Mucosa of gallbladder (tissue), 1 donor: ENCODE measurements at places on chromosomes 6 and 20.

GRCh38 chr6:53795702-53796450, 1.1 kb downstream of the LRRC1 start:
- DNase-seq = peak; percentile 23

DNA sequence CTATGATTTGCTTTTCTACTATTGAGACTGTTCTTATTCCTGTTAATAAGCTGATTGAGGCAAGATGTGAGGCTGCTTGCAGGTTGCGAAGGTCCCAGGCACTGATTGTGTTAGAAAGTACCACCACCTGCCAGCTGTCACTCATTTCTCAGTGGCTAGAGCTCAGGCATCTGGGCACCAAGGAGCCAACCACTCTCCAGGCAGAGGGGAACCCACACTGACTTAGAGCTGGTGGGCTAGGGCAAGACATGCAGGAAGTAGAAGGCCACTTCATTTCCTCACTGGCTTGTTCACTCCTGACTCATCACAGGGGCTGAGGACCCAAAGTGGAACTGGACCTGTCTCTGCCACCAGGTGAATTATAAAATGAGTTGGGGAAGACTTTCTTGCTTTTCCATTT, 7.8 kb upstream of the DLL1 start:
- no peak for DNase-seq

DNA sequence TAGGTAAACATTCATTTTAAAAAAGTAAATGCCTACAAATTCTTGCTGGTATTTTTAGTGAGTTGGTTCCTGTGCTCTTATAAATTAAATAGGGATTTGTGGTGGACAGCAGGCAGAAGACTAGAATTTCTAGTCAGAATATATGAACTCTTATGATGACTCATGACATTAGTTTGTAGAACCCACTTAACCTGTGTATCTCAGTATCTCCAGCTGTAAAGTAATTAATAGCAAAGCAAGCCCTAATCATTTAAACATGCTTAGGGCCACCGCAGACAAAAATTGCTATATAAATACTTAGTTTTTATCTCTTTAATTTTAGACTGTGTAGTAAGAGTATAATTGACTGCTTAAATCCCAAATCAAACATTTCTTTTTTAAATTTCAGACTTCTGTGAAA, 2.4 kb downstream of the FAM135A start:
- no peak for DNase-seq

DNA sequence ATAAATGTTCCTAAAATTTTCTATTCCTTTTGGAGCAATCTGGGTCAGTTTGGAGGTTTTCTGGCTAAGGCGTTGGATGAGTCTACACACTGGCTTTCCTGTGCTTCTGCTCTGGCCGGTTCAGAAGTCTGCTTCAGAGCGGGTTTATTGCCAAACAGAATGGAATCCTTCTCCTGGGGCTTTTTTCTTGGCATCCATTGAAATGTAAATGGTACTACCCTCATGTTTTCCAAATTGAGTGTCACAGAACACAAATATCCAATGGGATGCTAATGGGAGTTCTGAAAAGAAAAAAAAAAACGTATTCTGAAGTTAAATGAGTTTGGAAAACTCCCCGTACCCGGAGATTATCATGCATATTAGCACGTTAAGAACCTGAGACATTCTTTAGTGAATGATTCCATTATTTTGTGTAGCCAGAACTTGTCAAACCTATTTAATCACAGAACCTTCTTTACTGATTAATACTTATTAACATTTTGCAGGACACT, 930.3 kb downstream of the QKI start:
- DNase-seq = no peak

GRCh38 chr20:62143957-62144825, 622 bp downstream of the SS18L1 start:
- peak; percentile 27 for DNase-seq

GRCh38 chr6:126537061-126537816, 197.3 kb downstream of the CENPW start:
- no peak for DNase-seq

GRCh38 chr6:71737953-71738352, 148.4 kb upstream of the RIMS1 start:
- no peak for DNase-seq
